ENCODE measurements at places on chromosomes 5 and 9. TPM values are rescaled to one million over a fixed set of nuclear protein-coding genes. Genes with fewer than 3 reads are reported as not detected.

GRCh38 chr9:89179540-89179894 lies 899 bp upstream of the SHC3 start:
- no peak for DNase-seq

DNA sequence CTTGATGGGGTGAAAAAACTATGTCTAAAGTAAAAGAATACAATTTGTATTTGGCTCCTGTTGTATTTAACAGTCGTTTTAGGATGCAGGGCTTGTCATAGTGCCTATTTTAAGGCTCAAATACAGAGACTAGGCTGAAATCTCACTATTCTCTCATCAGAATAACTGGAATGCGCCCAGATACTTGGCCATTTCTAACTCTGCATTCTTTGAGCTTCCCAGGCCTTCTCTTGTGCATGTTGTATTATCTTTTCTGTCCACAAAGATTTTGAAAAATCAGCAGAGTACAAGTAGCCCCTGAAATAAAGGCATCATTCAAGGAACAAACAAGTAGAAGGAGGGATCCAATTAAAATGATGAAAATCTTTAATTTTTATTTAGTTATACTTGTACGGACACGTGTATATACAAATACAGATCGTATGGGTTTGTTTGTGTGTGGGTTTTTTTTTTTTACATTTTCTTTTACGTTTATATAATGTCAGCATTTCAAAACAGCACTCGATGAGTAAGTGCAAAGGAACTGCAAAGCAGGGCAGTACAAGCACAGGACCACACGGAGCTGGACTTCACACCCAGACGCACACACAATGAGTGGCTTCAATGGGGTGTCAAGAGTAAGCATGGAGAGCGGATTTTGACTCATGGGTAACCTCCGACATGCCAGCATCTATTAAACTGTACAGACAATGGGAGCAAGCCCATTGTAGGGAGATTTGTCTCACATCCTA lies 294.0 kb downstream of the EFNA5 start:
- no peak for DNase-seq

DNA sequence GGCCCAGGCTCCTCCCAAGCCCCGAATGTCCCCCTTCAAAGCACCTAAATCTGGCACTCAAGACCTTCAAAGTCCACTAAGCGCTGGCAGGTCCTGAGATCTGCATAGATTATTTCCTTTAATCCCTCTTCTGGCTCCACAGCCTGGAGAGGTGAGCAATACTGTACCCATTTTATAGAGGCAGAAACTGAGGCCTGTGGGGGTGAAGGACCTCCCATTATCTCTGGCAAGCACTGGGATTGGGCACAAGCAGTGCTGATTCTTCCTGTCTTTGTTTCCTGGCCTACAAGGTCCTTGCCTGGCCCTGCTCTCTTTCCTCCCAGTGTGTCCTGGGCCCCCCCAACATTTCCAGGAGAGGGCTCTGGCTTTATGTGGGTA lies 252.3 kb downstream of the PBX3 start:
- no peak for DNase-seq

Gene EGR1
- total RNA-seq: 12.2 TPM

Gene OTP
- total RNA-seq: not detected

Gene CD74
- total RNA-seq: 612 TPM

Gene SPATA31E1
- total RNA-seq: not detected
